ENCODE measurements at places on chromosomes 3 and 15. TPM values are rescaled to one million over a fixed set of nuclear protein-coding genes. Genes with fewer than 3 reads are reported as not detected.

- no peak for DNase-seq
Measured at GRCh38 chr15:48871542-48871941, 6.4 kb upstream of the EID1 start.

DNA sequence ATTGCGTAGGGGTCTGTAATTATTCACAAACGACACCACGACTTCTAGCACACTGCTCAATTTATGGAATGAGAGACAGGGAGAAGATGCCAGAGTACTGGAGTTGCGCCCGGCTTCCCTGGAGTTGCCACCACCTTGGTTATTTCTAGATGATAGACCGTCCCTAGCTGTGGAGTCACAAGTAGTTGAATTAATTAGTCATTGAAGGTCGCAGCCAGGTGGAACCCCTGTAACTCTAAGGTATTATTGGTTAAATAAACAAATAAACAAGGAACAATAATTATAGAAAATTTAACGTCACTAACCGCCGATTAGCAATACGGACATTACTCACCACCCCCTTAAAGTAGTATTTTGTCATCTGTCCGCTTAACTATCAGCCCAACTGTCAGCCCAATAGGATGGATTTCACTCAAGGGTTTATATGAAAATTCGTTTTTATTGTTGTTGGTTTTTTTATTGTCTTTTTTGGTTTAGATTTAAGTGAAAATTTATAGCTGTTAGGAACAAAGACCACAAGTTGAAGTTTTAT, 911 bp upstream of the AZI2 start:
- no peak for DNase-seq

The SUSD5 gene
- 1.9 TPM for total RNA-seq

DNA sequence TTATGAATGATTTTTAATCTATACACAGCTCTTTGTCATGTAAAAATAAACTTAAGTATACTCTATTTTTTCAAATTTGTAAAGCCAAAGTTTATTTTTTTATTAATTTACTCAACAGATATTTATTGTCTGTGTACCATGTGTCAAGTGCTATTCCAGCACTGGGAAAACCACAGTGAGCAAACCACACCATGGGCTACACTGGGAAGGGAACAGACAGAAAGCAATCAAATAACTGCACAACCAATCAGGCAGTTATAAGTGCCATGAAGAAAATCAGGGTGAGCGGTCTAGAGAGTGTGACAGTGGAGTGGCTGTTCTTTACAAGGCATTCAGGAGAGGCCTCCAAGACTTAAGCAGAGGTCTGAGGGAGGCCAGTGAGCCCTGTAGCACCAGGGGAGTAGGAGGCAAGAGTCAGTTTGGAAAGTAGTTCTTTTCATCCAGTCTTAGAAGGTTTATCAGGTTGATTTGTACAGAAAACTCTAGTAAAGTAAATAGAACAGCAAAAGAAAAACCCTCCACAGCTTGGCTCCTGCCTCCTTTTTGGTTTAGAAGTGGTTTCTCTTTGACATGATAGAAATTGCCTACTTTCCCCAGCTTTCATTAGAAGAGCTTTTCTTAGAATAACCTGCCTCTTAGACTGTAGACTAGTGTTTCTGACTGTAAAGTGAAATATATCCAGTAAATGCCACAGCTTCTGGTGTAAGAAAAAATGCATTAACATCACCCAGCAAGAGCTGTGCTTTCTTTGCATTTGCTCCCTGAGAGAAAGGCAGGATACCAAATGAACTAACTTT, 13.7 kb downstream of the EIF2AK4 start:
- DNase-seq = no peak

DNA sequence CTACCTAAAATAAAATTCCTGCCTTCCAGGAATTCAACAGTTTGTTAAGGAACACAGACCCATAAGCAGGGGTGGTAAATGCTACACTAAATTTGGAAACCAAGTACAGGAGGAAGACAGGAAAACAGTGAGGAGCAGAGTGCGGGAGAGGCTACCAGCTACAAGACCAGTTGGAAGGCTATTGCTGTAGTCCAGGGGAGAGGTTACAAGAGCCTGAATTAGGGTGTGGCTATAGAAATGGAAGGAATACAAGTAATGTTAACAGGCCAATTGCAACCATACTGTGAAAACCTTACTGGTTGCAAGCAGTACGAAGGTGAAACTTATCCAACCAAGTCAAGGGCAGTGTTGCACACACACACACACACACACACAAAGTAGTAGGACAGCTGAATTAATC, 880 bp upstream of the ARMC8 start:
- DNase-seq = no peak

The GP9 gene
- 2.6 TPM for total RNA-seq

The XYLB gene
- 2.7 TPM for total RNA-seq

The CCR8 gene
- not detected for total RNA-seq

The GOLGA8S gene
- total RNA-seq = 0.53 TPM

The HTR3E gene
- not detected for total RNA-seq

The CCDC12 gene
- 42.9 TPM for total RNA-seq

GRCh38 chr3:37610529-37610928, 251.2 kb upstream of the CTDSPL start:
- no peak for DNase-seq

The MELTF gene
- 5.2 TPM for total RNA-seq

The FANCD2OS gene
- not detected for total RNA-seq

The LRTM1 gene
- not detected for total RNA-seq

- no peak for DNase-seq
Measured at GRCh38 chr3:136351351-136351750, 101.2 kb downstream of the PCCB start.

DNA sequence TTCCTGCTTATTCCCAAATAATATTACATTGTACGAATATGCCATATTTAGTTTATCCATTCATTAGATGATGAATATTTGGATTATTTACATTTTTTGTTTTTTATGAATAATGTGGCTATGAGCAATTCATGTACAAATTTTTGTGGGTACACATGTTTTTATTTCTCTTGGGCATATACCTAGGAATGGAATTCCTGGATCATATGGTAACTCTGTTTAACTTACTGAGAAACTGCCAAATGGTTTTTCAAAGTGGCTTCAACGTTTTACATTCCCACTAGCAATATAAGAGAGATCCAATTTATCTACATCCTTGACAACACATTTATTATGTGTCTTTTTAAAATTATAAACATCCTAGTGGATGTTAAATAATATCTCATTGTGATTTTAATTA, 362.0 kb upstream of the TMCO5A start:
- no peak for DNase-seq

The B3GNT5 gene
- total RNA-seq = 30.8 TPM

The HIGD2B gene
- not detected for total RNA-seq

DNA sequence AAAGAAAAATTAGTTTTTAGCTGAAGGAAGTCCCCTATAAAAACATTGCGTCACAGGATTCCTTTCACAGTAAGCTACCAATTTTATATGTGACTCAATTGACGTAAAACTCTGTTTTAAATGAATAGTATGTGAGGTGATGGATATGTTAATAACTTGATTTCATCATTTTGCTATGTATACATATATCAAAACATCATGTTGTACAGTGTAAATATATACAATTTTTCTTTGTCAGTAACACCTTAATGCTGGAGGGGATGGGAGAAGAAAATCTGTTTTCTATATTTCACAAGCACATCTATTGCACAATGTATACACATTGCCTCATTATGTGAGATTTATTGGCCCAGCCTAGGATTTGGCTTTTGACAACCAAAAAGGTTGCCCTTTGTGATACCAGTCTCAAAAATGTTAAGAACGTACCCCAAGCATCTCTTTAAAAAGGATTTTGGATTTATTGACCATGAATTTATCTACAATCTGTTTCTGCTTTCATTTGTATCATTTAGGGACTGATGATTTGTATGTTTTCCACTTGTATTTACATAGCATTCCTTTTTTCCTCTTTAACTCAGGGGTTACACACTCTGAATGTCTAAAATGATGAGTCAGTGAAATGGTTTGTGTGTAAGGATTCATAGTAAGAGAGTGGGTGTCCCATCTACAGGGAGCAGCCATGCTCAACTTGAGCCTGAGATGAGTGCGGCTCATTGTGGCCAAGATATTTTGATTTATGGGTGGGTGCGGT, 62.6 kb downstream of the CRTC3 start:
- DNase-seq = no peak

DNA sequence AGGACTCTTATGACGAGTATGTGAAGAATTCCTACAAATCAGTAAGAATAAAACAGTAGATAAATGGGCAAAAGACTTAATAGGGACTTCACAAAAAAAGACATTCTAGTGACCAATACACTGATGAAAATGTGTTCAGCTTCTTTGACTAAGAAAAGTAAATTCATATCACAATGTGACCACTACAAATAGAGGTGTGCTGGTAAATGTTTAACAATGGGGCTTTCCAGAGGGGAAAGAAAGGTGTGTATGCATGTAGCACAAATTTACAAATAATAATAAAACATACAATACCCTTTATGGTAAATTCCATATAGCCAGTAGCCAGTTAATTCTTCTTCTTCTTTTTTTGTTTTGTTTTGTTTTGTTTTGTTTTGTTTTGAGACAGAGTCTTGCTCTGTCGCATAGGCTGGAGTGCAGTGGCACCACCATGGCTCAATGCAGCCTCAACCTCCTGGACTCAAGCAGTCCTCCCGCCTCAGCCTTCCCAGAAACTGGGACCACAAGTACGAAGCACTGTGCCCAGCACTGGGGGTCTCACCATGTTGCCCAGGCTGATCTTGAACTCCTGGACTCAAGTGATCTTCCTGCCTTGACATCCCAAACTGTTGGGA, 17.5 kb upstream of the NMD3 start:
- DNase-seq = no peak

GRCh38 chr3:16059081-16059537, 115.4 kb upstream of the GALNT15 start:
- DNase-seq = no peak

- no peak for DNase-seq
Measured at GRCh38 chr3:144923046-144923775, 951.6 kb downstream of the DIPK2A start.

The ITPKA gene
- 0.32 TPM for total RNA-seq

The FBN1 gene
- 75.3 TPM for total RNA-seq

- DNase-seq = no peak
Measured at GRCh38 chr15:43330780-43331087, 361 bp upstream of the LCMT2 start.

DNA sequence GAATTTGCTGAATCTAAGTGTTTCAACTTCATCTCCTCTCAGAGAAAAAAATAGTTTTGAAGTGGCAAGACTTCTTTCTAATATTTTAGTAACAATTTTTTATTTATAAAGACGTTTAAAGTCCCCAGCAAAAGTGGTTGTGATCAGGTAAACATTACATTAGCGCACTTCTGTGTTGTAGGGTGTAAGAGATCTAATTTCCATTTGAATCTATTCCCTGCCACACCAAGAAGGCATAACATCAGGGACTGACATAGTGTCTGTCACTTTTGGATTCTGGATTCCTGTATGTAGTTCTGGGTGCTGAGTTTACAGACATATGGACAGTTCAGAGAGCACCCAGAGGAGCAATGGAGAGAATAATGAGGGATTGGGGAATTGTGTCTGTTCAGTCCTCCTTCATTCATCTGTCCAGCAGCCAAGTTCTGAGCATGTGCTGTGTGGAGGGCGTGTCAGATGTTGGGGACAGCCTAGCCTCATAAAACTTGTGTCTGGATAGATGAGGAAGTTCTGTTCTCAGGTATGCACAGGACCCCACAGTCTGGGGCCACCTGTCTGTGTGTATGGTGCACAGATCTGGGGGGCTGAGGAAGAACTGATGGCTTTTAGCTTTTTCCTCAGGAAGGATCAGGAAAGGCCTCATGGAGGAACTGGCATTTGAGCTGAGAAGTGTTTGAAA, 65.6 kb downstream of the MAP2K5 start:
- no peak for DNase-seq

GRCh38 chr15:95018888-95019545, 787.7 kb downstream of the MCTP2 start:
- no peak for DNase-seq

The ZNF860 gene
- total RNA-seq = 1.6 TPM

Measured in lower lobe of right lung (tissue), 2 donors.